ENCODE measurements at places on chromosomes 13 and 19.

DNA sequence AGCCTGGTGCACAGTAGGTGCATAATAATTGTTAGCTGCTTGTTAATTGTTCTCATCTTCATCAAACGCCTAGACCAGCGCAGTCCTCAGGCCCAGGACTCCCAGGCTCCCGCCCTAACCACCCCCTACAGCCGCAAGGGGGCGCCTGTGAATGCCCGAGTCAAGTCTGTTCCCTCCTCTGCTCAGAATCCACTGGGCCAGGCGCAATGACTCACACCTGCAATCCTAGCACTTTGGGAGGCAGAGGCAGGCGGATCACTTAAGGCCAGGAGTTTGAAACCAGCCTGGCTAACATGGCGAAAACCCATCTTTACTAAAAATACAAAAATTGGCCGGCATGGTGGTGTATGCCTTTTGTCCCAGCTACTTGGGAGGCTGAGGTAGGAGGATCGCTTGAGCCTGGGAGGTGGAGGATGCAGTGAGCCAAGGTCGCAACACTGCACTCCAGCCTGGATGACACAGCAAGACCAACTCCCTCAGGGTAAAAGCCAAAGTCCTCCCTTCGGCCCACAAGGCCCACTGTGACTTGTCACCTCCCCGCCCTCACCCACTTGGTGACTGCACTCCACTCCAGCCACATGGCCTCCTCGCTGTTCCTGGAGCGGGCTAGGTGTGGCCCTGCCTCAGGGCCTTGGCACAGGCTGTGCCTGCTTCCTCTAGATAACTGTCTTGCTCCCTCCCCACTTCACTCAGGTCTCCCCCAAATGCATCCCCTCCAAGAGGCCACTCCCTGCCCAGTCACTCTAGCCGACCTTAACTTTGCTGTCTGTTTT is 9.1 kb downstream of the ZNF653 start:
- DNase-seq: peak; percentile 39

DNA sequence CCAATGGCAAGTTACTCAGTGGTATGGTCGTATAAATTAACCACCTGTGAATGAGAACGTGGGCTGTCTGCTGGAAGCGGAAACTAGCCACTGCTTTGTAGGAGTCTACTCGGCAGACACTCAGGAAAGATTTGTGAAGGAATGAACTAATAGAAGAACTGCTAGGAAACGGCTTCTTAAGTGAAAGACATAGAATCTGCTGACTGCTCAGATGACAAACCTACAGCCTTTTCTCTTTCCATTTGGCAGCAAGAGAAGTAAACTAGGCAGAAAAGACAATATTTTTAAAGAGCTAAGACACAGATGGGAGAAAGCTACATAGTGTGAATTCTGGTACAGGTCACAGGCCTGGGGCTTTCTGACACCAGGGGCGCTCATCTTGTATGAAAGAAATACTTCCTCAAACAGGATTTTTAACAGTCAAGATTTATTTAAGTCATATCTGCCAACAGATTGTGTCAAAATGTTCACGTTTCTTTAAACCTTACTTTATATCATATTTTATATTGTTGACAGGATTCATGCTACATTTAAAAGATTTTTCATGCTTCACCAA is 78.4 kb downstream of the MIPEP start:
- DNase-seq: no peak

DNA sequence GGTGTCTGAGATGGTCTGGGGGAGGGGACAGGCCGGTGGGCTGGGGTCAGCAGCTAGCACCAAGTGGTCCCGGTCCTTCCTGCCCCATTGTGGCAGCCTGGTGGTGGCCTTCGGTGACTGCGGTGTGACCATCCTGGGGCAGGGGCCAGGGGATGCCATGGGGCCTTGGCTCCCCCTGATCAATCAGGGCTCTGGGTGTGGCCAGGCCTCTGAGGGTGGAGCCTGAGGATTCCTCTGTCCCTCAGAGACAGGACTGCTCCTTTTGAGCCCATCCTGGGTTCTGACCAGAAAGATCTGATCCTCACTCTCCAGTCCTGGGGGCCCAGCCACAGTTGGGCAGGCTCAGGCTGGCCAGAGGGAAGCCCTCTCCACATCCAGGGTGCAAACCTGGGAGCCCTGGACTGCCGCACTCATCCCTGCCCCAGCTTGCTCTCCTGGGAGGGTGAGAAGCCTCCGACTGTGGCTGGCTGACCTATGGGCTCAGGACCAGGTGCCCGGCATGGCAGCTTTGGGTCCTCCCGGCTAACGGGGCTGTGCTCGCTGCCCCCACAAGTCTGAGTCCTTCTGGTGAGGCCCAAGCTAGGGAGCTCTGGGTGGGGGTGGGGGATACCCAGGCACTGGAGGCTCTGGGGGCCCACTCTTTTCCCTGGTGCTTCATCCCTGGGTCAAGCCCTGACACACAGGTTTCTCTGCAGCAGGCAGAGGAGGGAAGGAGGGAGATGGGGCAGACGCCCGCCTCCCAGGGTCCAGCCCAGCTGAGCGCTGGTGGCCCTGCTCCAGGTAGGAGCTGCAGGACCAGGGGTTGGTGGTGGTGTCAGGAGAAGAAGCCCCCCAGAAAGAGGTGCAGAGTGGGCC is 59.5 kb downstream of the IER2 start:
- DNase-seq: no peak

DNA sequence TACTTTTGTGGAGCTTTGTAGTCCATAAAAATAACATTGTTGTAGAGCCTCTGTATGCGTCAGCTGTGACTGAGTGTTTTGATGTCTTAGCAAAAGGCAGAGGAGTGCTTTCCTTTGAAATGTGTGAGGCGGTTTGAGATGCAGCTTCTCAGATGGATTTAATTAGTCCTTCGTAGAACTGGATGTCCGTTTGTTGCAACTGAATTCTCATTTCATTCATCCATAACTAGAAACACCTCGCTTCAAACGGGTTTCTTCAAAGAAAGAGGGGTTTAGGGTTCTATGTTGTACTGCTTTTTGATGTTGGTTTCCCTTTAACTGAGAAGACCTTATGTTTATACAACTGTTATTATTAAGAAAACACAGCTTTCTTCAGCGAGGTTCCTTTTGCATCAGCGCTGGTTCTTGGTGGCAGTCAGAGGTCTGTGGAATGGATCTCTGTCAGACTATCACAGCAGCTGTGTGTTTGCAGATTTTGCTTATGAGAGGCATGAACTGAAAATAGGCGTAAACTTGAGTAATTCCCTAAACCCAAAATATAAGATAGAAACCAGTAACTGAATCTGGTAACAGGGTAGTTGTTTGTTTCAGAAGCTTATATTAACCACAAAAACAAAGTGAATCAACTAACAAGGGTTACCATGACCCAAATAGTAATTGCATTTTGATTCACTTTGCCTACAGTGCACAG is 194.4 kb downstream of the GGACT start:
- DNase-seq: peak; percentile 19

DNA sequence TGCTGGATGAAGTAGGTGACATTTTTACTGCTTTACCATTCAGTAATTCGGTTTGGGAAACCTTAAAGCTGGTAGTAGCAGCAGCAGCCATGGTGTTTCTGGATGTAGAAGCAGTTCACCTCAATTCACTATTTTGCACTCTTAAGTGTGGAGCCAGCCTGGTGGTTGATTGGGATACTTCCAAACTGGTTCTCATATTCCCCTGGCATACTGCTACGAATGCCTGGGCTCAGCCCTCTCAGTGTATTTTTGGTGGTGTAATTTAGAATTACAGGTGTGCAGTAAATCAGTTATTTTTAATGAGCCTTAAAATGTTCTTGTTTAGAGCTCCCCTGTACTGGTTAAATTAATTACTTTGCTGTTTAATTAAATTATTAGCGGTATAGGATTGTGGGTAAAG is 12.4 kb downstream of the HNRNPM start:
- no peak for DNase-seq

DNA sequence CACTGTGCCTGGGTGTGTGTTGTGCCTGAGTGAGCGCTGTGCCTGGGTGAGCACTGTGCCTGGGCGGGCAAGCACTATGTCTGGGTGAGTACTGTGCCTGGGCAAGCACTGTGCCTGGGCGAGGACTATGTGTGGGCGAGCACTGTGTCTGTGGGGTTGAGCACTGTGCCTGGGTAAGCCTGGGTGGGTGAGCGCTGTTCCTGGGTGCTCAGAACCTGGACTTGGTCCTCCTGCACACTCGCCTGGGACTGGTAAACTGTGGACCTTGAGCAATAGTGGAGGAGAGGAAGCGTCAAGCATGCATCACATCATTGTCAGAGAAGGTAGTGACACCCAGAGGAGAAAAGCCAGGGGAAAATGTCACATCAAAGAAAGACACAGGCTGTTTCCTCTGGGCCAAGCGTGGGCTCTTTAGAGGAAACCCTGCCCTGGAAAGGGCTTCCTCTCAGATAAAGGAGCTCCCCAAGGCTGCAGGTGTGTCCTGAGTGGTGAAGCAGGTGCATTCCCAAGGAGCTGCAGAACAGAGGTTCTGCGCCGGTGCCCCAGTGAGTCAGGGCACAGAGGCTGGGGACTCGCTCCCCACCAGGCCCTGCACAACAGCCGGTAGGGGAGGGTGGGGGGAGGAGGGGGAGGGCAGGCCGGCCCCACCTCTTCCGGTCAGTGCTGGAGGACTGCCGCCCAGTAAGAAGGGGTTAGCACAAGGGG is 141.2 kb downstream of the TEX29 start:
- no peak for DNase-seq

DNA sequence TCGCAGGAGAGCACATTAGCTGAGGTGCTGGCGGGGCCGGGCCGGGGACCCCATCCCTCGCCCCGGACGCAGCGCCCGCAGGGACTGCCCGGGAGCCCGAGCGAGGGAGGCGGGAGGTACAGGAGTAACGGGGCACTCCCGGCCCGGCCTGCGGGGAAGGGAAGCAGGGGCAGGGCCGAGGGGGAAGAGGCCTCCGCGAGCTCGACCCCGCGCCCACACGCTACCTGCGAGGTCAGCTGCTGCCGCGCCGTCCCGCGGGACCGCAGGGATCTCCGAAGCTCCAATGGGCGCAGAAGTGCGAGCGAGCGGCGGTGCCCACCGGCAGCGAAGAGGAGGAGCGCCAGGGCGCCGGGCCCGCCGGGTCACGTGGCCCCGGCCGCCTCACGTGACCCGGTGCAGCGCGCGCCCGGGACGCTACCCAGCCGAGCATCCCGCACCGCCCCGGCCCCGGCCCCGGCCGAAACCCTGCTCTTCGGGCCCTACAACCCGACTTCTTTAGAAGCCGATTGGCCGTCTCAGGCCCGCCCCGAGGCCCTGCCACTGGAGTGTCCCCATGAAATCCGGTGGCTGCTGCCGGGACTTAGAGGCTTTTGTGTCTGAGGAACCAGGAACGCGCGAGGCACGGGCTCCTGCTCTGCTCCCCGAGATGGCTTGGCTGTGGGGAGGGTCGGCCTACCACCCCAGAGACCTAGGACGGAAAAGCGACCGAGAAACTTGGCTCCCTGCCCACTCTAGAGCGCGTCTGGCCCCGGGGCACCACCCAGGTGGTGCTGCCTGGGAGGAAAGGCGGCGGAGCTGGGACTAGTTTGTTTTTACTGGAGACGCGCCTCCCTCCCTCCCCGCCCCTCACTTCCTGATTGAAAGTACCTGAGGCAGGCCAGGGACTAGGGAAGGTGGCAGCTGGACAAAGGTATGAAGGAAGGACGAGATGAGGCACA is at the start of gene RCBTB1:
RCBTB1 (minus strand) TSS at position 339 of the 938 bp plus-strand sequence. CDS start 18,279 bp downstream, outside the sequence.
- peak; percentile 52 for DNase-seq

GRCh38 chr19:32372726-32373517 is 27.5 kb downstream of the ZNF507 start:
- no peak for DNase-seq

DNA sequence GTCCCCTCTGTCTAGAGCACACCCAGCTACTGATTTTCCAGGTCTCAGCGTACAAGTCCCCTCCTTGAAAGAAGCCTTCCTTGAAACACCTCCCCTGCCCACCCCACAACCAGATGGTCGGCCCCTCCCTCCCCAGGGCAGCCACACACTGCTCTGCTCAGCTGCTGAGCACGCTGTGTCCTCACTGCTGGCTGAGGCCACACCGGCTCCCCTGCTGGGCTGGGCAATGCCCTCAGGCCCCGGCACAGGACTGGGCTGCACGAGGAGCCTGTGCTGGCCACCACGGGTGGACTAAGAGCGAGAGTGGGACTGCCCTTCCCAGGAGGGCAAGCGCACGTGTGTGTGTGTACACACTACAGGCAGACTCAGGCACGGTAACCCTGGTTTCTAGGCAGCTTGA is 11.8 kb upstream of the RSPH6A start:
- DNase-seq: no peak

GRCh38 chr13:76489274-76489673 is 396.9 kb downstream of the KCTD12 start:
- no peak for DNase-seq

DNA sequence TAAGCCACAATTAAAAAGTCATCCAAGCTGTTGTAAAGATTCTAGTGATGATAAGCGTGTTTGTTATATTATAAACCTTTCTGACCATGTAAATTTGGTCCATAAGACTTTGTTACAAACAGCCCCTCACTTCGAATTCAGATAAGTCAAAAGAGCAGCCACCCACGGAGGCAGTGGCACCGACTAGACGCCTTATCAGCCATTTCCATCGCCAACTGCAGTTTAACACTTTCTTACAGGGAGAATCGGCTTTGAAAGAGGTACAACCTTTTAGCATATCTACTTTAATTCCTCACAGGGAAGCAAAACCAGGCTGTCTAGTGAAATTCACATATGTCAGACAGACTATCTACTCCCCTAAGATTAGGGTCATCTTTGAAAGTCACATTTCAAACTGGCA is 47.5 kb downstream of the SOX21 start:
- DNase-seq: no peak

DNA sequence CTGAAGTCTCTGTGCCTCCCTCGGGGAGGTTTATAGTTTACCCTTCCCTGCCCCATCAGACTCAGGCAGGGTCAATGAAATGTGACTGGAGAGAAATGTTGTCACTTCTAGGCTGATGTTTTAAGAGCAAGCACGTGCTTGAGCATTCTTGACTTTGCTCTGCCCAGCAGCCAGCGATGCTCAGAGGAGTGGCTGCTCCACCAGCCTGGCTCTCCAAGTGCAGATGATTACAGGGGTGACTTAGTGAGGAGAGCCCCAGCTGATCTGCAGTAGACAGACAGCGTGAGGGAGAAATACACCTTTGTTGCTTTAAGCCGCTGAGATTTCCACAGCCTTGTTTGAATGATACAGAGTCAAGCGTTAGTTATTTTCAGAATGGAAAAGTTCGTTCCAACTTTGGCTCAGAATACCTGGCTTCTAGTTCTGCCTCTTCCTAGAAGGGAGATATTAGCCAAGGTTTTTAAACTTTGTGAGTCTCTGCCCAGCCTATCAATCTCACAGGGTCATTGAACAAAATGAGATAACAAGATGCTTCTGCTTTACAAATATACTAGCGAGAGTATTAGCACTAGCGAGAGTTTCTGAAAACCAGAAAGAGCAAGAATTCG is 143.6 kb downstream of the OXGR1 start:
- DNase-seq: no peak

DNA sequence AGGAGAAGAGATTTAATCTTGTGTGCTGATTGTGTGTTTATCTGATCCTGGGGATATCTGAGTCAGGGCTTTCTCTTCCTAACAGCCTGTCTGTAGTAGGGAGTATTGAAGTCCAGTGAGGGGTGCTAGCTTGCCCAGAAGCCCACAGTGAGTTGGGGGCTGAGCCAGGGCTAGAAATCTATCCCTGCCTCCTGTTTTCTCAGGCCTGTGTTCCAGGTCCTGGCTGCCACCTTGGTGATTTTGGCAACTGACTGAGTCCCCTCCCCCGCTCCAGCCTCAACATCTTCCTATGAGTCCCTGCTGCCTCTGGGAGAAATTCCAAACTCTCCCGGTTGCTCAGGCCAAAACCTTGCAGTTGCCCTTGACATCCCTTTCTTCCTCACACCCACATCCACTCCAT is 7.7 kb upstream of the NOVA2 start:
- no peak for DNase-seq

- DNase-seq: no peak
These were observed 2.3 kb downstream of the ZSCAN5A start for GRCh38 chr19:56312342-56312741.

- DNase-seq: peak; percentile 60
These were observed 629 bp upstream of the FGF9 start for GRCh38 chr13:21670006-21670882.
